Neural crest cell (in vitro differentiated cells): ENCODE measurements at places on chromosomes 13 and 19. TPM values are rescaled to one million over a fixed set of nuclear protein-coding genes. Genes with fewer than 3 reads are reported as not detected.
A peak's percentile ranks its signal among the peaks of the same experiment; 100 is the strongest.

GRCh38 chr13:112968380-112968909, 569 bp upstream of the MCF2L start:
- DNase-seq = no peak
- peaks cover 24% of the 10 kb centered on the region for H3K4me1 ChIP-seq
- H3K4me3 ChIP-seq = peak overlapping the region; percentile 87
- no peak overlapping the region for H3K27ac ChIP-seq
- peaks cover 12% of the 10 kb centered on the region for H3K36me3 ChIP-seq
- no peaks in the 10 kb centered on the region for H3K27me3 ChIP-seq

Gene DDX39A
- total RNA-seq = 131 and 132 TPM in 2 replicates

DNA sequence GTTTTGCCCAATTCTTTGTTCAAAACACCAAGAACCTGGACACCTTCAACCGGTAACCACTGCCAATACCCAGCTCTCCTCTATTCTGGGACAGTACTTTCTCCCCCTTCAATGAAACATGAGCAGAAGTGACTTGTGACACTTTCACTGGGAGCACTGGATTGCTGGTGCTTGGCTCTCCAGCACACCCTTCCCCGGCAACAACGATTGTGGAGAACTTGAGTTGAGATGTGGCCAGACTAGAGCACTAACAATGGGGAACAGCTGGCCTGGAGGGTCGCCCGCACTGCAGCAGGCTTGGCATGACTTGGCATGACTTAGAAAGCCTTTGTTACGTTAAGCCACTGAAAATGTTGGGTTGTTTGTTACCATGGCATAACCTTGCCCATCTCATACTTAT, 7.5 kb upstream of the B3GLCT start:
- no peak overlapping the region for H3K4me3 ChIP-seq
- H3K36me3 ChIP-seq = peaks cover 3% of the 10 kb centered on the region
- H3K27me3 ChIP-seq = no peaks in the 10 kb centered on the region
- no peak overlapping the region for H3K27ac ChIP-seq
- no peak for DNase-seq
- no peaks in the 10 kb centered on the region for H3K4me1 ChIP-seq

DNA sequence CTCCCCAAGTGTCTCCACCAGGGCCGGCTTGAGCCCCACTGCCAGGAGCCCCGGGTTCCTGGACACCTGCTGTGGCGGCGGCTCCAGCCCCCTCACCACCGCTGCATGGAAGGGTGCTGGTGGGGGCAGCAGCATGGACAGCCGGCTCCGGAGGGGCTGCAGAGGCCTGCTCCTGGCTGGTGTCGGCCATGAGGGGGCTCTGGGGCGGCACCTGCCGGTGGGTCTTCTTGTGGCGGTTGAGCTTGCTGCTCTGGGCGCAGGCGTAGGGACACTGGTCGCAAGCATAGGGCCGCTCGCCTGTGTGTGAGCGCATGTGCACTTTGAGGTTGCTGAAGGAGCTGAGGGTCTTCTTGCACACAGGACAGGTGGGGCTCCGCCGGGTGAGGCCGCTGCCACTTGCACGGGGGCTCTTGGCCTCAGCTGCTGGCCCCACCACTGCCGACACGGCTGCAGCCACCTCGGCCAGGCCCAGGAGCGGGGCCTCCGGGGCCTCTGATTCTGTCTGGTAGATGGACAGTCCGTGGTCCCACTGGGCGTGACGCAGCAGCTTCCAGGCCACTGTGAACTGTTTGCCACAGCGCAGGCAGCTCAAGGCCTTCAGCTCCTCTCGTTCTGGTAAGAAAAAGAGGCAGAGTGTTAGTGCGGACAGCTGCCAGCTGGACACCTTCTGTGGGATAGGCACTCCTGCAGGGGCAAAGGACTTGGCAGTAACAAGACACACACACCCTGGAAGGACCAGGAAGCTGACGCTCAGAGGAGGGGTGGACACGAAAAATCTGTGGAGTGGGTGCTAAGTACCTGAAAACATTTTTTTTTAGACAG, 4.1 kb downstream of the ZNF296 start:
- no peaks in the 10 kb centered on the region for H3K36me3 ChIP-seq
- H3K27me3 ChIP-seq = peaks cover 28% of the 10 kb centered on the region
- H3K4me1 ChIP-seq = peaks cover 12% of the 10 kb centered on the region
- H3K27ac ChIP-seq = no peak overlapping the region
- no peak for DNase-seq

GRCh38 chr19:32599736-32600157, 18.8 kb downstream of the PDCD5 start:
- peaks cover 6% of the 10 kb centered on the region for H3K36me3 ChIP-seq
- H3K27ac ChIP-seq = no peak overlapping the region
- no peaks in the 10 kb centered on the region for H3K27me3 ChIP-seq
- H3K4me1 ChIP-seq = no peaks in the 10 kb centered on the region
- peak; percentile 53 for DNase-seq

DNA sequence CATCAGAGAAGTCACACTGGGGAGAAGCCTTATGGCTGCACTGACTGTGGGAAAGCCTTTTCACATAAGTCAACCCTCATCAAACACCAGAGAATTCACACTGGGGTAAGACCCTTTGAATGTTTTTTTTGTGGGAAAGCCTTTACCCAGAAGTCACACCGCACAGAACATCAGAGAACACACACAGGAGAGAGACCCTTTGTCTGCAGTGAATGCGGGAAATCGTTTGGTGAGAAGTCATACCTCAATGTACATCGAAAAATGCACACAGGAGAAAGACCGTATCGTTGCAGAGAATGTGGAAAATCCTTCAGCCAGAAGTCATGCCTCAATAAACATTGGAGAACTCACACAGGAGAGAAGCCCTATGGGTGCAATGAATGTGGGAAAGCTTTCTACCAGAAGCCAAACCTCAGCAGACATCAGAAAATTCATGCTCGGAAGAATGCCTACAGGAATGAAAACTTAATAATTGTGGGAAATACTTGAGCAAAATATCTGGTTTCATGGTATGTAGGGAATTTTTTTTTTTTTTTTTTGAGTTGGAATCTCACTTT, 30.7 kb downstream of the ZNF793 start:
- H3K4me1 ChIP-seq = no peaks in the 10 kb centered on the region
- H3K27ac ChIP-seq = no peak overlapping the region
- no peaks in the 10 kb centered on the region for H3K27me3 ChIP-seq
- no peak for DNase-seq
- peaks cover 63% of the 10 kb centered on the region for H3K36me3 ChIP-seq

- H3K36me3 ChIP-seq = peaks cover 18% of the 10 kb centered on the region
- no peaks in the 10 kb centered on the region for H3K27me3 ChIP-seq
- H3K4me3 ChIP-seq = no peak overlapping the region
- H3K4me1 ChIP-seq = no peaks in the 10 kb centered on the region
- DNase-seq = no peak
Measured at GRCh38 chr13:52414963-52415362, 9.0 kb upstream of the THSD1 start.

GRCh38 chr19:35556846-35557538, 6.5 kb downstream of the ATP4A start:
- DNase-seq = no peak
- peaks cover 77% of the 10 kb centered on the region for H3K27me3 ChIP-seq
- H3K4me1 ChIP-seq = peaks cover 10% of the 10 kb centered on the region
- H3K4me3 ChIP-seq = peak overlapping the region; percentile 82
- no peak overlapping the region for H3K27ac ChIP-seq
- no peaks in the 10 kb centered on the region for H3K36me3 ChIP-seq

DNA sequence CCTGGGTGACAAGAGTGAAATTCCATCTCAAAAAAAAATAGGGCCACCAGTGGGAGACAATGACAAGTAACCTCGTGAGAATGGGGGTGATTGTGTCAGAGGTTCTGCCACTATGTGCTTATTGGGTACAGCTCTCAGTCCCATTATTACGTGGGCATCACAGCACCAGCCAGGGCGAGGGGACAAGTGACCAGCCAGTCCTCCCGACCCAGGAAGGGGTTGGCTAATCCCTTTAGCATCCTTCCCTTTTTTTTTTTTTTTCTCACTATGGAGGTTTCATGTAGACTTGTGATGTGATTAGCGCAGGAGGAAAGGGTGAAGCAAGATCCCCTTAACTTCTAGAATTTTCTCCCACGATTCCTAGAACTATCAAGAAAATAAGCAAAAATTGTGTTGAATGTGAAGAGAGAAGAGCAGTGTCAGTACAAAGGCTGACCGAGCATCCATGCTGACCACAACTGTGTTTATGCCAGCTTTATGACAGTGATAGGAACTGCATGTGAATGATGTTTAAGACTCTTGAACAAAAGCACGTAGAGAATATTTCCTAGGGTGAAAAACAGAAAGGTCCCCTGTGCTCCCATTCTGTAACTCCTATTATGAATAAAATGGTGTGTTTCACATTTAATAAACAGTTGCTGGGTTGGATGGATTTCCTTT, 50.0 kb downstream of the ALOX5AP start:
- H3K36me3 ChIP-seq = peaks cover 4% of the 10 kb centered on the region
- DNase-seq = no peak
- H3K27ac ChIP-seq = no peak overlapping the region

DNA sequence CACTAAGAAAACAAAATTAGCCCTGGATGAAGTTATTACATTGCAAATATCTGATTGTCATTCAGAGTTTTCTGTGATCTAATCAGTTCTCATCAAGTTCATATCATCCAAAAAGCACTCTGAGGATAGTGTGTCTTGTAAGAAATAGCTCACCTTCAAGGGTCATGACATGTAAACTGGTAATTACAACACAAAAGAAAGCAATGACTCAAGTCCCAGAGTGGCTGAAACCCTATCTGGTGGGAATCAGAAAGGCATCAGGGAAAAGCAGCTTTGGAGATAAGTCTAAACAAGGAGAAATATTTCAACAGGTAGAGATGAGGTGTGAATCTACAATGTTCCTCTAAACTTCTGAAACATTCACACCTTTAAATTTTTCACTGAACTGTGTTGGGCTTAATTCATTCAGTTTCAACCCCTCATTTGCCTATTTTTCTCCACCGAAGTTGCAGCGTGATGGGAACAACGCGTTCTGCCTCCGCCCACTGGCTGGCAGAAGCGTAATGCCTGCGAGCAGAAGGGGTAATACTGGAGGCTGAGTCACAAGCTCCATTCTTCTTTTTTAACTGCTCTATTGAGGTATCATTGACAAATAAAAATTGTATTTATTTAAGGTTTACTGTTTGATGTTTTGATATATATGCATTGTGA, 155.2 kb upstream of the IPO5 start:
- no peaks in the 10 kb centered on the region for H3K27me3 ChIP-seq
- no peaks in the 10 kb centered on the region for H3K4me1 ChIP-seq
- no peak overlapping the region for H3K4me3 ChIP-seq

- H3K36me3 ChIP-seq = no peaks in the 10 kb centered on the region
- peak overlapping the region; percentile 85 for H3K4me3 ChIP-seq
- H3K4me1 ChIP-seq = peaks cover 5% of the 10 kb centered on the region
- peak overlapping the region; percentile 32 for H3K27ac ChIP-seq
- no peak for DNase-seq
- peaks cover 2% of the 10 kb centered on the region for H3K27me3 ChIP-seq
Measured at GRCh38 chr19:33192010-33192409, 2.1 kb upstream of the LRP3 start.

Gene FUT1
- 0.51 and 0.59 TPM in 2 replicates for total RNA-seq

Gene F10
- 0.89 and 1.0 TPM in 2 replicates for total RNA-seq

DNA sequence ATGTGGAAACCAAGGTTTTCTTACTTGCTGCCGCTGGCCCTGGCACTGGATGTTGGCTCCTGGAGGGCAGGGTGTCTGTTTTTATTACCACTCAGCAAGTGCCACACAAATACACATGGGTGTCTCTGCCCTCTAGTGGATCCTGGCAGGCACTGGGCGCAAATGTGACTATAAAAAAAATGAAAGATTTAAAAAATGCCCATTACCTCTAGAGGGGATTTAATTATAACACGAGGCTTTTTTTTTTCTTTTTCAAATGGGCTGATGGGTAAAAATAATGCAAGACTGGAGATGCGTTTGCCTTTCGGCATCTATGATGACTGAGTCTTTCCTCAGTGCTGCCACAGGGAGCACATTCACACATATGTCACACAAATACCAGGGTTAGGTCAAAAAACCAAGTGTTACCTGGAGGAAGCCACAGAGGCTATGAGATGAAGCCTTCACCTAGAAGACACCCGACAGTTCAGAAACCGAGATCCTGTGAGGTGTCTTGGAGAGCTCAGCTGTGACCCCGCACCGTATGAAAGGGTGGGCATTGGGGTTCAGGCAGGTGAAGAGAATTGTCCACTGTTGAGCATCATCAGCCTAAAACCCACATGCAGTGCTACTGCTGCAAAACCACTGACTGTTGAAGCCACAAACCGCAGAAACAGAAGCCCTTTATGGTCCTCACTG, 25.7 kb downstream of the CHAMP1 start:
- no peak for DNase-seq
- H3K36me3 ChIP-seq = no peaks in the 10 kb centered on the region
- H3K27me3 ChIP-seq = no peaks in the 10 kb centered on the region
- H3K4me1 ChIP-seq = no peaks in the 10 kb centered on the region
- H3K27ac ChIP-seq = no peak overlapping the region

GRCh38 chr13:21606796-21607195, 2.8 kb upstream of the MICU2 start:
- no peak for DNase-seq
- peak overlapping the region; percentile 21 for H3K4me3 ChIP-seq
- H3K27me3 ChIP-seq = peaks cover 7% of the 10 kb centered on the region
- peaks cover 31% of the 10 kb centered on the region for H3K4me1 ChIP-seq
- H3K36me3 ChIP-seq = no peaks in the 10 kb centered on the region

- no peak overlapping the region for H3K4me3 ChIP-seq
- no peaks in the 10 kb centered on the region for H3K36me3 ChIP-seq
- H3K27me3 ChIP-seq = no peaks in the 10 kb centered on the region
Measured at GRCh38 chr19:16019691-16020448, 56.4 kb upstream of the TPM4 start.

- H3K4me3 ChIP-seq = no peak overlapping the region
- H3K4me1 ChIP-seq = peaks cover 4% of the 10 kb centered on the region
- no peaks in the 10 kb centered on the region for H3K27me3 ChIP-seq
Measured at GRCh38 chr19:2027361-2027760, 11.8 kb upstream of the BTBD2 start.

GRCh38 chr13:82963226-82964099, 918.8 kb downstream of the SLITRK1 start:
- no peak for DNase-seq
- no peaks in the 10 kb centered on the region for H3K27me3 ChIP-seq
- no peaks in the 10 kb centered on the region for H3K4me1 ChIP-seq
- no peak overlapping the region for H3K27ac ChIP-seq

GRCh38 chr19:42199440-42200115, 17.9 kb downstream of the DEDD2 start:
- H3K4me3 ChIP-seq = no peak overlapping the region
- no peaks in the 10 kb centered on the region for H3K4me1 ChIP-seq
- no peaks in the 10 kb centered on the region for H3K36me3 ChIP-seq
- DNase-seq = no peak
- no peak overlapping the region for H3K27ac ChIP-seq
- H3K27me3 ChIP-seq = peaks cover 3% of the 10 kb centered on the region

Gene ZNF560
- 0.12 TPM in 1 of 2 replicates, not detected in the other for total RNA-seq

Gene P2RY11
- total RNA-seq = 25.9 and 26.9 TPM in 2 replicates

- no peak for DNase-seq
- no peaks in the 10 kb centered on the region for H3K27me3 ChIP-seq
- H3K4me1 ChIP-seq = peaks cover 10% of the 10 kb centered on the region
- no peak overlapping the region for H3K27ac ChIP-seq
- no peak overlapping the region for H3K4me3 ChIP-seq
Measured at GRCh38 chr13:40458720-40458990, 207.8 kb downstream of the FOXO1 start.

DNA sequence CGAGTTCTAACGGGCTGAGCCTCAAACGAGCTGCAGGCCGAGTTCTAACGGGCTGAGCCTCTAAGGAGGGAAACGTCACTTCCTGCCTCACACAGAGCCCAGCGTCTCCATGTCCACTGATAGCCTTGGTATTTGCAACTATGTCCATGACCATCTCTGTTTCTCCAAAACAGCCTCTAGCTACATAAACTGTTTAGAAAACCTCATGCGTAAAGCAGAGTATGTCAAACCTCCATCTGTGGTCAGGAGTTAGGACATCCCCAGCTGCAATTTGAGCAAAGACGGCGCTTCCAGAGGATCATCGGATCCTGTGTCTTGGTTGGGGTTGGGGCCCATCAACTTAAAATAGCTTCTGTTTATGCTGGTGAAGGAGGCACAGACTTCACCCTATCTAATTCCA, 20.8 kb downstream of the RASA3 start:
- no peaks in the 10 kb centered on the region for H3K27me3 ChIP-seq
- peak overlapping the region; percentile 47 for H3K4me3 ChIP-seq
- H3K4me1 ChIP-seq = peaks cover 59% of the 10 kb centered on the region
